ENCODE measurements at places on chromosomes 3 and 15. TPM values are rescaled to one million over a fixed set of nuclear protein-coding genes. Genes with fewer than 3 reads are reported as not detected.

The ARHGAP11A gene
- total RNA-seq = 4.9 TPM

The TRIM42 gene
- total RNA-seq = not detected

The SERINC4 gene
- total RNA-seq = not detected

The IL20RB gene
- 1.8 TPM for total RNA-seq

The RASA2 gene
- total RNA-seq = 21.5 TPM

The SKOR1 gene
- total RNA-seq = 0.41 TPM

The UCN2 gene
- total RNA-seq = 0.32 TPM

The CLDN11 gene
- total RNA-seq = 22.4 TPM

The GPR87 gene
- total RNA-seq = 0.24 TPM

The TMEM266 gene
- total RNA-seq = 1.4 TPM

The GLDN gene
- 34.5 TPM for total RNA-seq

The RTP1 gene
- total RNA-seq = not detected

The ATP13A3 gene
- 84.8 TPM for total RNA-seq

The BNIP2 gene
- 109 TPM for total RNA-seq

The RBMS3 gene
- 58.5 TPM for total RNA-seq

The VIPR1 gene
- total RNA-seq = 212 TPM

The FEZF2 gene
- total RNA-seq = not detected

The GALNT15 gene
- 9.8 TPM for total RNA-seq

The IGSF10 gene
- 30.9 TPM for total RNA-seq

The CA12 gene
- total RNA-seq = 4.9 TPM

The ERC2 gene
- total RNA-seq = 1.5 TPM

The GOLGA6L7 gene
- total RNA-seq = not detected
